ENCODE measurements at places on chromosomes 1 and 21.

DNA sequence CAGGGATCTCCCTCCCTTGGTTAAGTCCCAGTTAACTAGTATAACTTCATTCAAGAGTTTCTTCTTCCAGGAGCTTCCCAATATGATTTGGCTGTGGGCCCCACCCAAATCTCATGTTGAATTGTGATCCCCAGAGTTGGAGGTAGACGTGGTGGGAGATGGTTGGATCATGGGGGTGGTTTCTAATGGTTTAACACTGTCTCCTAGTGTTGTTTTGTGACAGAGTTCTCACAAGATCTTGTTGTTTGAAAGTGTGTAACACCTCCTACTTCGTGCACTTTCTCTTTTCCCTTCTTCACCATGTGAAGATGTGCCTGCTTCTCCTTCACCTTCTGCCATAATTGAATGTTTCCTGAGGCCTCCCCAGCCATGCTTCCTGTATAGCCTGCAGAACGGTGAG lies 251.8 kb upstream of the FGGY start:
- DNase-seq, result no peak

GRCh38 chr1:4170548-4171340 lies 270.7 kb upstream of the C1orf174 start:
- DNase-seq, result no peak

- DNase-seq, result no peak
These were observed 47.0 kb downstream of the SERINC2 start for GRCh38 chr1:31460027-31460426.

GRCh38 chr1:22805672-22806038 lies 95.0 kb downstream of the EPHB2 start:
- no peak for DNase-seq
